T47D (cell line): ENCODE measurements at places on chromosomes 4 and X.

- no peak for DNase-seq
These were observed 5.7 kb downstream of the FAM120C start for GRCh38 chrX:54177306-54177705.

DNA sequence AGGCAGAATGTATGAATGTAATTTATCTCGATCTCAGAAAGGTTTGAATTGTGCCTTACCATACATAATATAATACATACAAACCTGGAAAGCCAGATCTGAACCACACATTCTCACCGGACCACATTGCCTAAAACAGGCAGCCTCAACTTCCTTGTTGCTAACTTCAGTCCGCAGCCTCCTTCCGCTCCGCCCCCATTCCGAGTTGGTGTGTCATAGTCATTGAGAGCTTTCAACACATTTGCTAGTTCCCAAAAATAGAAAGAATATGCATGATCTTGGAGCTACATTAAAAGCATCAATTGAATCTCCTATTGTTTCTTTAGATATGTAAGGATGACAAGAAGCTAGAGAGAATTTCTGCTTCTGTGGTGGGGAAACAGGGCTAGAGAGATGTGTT, 127.2 kb downstream of the ARHGEF9 start:
- DNase-seq, result no peak

- peak; percentile 49 for DNase-seq
These were observed 57.7 kb downstream of the NEIL3 start for GRCh38 chr4:177367336-177367735.

DNA sequence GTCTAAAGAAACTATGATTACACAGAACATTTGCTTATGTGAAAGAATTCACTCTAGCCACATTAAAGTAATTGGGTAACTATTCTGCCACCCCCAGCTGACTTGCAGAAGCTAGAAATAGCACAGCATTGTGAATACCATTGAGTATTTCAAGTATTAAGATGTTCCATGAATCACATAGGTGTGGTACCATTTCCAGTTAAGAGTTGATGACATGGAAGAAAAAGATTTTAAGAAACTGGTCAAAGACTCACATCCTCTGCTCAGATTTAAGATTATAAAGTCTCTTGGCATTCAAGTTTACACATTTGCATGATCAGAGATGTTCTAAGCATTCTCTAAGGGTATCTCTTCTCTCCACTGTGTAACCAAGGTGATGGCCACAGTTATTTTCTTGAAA, 287.5 kb downstream of the CAMK2D start:
- DNase-seq, result no peak

DNA sequence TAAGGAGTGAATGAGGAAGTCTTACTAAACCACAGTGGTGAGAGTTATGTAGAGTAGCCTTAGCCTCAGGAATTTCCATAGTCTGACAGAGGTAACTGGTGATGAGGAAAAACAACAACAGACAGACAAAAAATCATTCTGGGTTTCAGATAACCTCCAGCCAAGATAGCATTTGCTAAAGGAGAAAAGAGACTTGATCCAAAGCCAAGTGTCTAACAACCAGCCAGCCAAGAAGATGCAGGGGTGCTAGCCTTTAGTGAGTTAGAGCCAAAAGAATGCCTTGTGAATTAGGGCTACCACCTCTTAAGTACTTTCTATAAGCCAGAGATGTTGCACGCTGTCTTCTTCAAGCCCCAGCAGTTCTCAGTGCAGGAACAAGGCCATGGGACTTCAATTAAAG, 478.0 kb upstream of the CPEB2 start:
- DNase-seq, result no peak

DNA sequence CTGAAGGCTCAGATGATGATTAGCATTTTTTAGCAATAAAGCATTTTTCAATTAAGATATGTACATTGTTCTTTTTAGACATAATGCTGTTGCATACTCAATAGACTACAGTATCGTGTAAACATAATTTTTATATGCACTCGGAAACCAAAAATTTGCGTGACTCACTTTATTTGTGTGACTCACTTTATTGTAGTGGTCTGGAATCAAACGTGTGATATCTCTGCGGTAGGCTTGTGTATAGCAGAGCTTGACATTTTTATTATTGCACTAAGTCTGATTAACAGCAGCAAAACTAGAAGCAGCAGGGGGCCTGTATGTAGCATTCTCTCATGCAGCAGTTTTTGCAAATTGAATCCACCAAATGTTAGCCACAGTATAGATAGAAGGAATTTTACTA, 119.1 kb upstream of the PRDX4 start:
- DNase-seq, result no peak

DNA sequence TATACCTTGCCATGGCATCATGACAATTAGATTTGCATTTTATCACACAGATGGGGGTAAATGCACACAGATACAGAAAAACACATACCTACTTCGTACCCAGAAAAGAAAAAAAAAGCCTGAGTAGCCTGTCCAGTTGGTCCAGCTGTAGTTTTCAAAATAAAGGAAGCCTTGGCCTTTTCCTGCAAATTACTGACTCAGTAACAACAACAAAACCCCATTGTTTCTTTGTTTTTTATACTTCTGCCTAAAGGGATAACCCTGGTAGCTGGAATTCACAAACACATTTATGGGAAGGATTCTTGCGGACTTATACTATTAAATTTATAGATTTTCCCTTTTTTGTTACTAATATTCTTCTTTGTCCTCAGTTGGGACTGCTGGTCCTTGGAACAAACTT, 156.4 kb upstream of the PCDH10 start:
- no peak for DNase-seq

GRCh38 chr4:25012655-25013054, 18.1 kb downstream of the LGI2 start:
- DNase-seq, result no peak

- DNase-seq, result no peak
These were observed 6.8 kb downstream of the HNRNPDL start for GRCh38 chr4:82423245-82424054.

DNA sequence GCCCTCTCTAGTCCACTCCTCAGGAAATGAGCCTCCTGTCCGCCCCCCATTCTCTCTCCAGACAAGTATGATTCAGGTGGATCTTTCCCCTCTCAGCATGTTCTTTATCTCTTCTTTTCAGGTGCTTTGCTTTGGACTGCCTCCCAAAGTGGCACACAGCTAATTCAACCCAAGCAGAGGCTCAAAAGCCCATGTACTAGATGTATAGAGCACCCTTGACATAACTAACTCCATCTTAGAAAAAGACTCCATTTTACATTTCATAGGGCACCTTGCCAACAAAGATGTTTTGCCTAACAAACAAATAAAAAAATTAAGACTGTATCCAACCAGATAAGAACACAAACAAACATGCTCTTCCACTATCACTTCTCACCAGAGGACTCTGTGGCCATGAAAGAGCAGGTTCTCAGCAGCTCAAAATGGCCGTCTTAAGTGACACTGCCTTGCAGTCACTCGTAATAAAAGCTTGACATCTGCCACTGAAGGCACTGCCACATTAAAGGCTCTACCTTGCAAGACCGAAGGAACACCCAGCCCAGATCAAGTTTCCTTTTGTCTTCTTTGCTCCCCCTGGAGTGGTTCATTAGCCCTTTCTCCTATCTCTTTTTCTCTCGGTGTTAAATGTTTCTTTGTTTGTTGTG, 84.9 kb upstream of the TAB3 start:
- no peak for DNase-seq

DNA sequence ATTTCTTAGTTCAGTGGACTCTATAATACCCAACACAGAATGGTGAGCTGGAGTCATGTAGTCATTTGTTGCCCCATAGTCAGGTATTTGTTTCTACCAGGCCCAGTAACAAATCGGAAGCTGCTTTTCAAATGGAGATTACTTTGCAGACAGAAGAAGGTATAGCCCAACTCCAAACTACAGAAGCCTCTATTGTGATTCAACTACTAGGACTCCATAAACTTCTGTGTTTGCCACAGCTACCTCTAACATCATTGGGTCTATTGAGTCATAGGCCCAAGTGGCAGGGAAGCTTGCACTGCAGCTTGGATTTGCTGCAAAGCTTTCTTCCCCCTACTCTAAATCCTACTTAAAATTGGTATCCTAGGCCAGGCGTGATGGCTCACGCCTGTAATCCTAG, 148.8 kb upstream of the STK26 start:
- DNase-seq, result no peak

DNA sequence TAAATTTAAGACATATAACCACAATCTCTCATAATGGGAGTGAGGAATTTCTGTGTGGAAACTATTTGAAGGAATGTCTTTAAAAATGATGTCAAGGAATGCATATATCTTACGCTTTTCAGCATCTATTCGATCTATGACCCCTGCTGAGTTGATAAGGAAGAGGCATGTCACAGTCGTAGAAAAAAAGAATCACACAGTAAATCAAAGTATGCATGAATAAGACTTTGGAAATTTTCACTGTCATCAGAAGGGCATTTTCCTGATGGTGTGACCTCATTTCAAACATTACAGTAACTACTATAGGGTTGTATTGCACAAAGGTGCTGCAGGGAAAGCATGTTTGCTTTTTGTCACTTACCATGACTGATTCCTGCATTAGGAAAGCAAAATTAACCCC, 41.5 kb downstream of the REELD1 start:
- DNase-seq, result no peak

GRCh38 chr4:54197926-54198325, 31.2 kb upstream of the PDGFRA start:
- no peak for DNase-seq

DNA sequence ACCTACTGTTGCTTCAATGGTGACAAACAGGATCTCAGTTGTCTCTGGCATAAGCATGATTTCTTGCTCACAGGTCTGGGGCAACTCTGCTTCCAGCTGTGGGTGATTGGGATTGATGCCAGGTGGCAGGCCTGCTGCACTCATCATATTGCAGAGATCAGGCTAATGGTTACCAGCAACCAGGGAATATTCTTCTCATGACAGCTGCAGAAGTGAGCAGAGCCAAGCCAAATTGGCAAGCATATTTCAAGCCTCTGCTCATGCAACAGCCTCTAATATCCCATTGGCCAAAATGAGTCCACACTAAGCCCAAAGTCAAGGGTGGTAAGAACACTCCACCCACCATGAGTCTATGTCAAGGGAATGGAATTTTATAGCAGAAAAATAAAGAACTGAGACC, 26.7 kb upstream of the TBC1D19 start:
- no peak for DNase-seq

GRCh38 chr4:25096981-25097443, 63.2 kb downstream of the SEPSECS start:
- DNase-seq, result no peak

DNA sequence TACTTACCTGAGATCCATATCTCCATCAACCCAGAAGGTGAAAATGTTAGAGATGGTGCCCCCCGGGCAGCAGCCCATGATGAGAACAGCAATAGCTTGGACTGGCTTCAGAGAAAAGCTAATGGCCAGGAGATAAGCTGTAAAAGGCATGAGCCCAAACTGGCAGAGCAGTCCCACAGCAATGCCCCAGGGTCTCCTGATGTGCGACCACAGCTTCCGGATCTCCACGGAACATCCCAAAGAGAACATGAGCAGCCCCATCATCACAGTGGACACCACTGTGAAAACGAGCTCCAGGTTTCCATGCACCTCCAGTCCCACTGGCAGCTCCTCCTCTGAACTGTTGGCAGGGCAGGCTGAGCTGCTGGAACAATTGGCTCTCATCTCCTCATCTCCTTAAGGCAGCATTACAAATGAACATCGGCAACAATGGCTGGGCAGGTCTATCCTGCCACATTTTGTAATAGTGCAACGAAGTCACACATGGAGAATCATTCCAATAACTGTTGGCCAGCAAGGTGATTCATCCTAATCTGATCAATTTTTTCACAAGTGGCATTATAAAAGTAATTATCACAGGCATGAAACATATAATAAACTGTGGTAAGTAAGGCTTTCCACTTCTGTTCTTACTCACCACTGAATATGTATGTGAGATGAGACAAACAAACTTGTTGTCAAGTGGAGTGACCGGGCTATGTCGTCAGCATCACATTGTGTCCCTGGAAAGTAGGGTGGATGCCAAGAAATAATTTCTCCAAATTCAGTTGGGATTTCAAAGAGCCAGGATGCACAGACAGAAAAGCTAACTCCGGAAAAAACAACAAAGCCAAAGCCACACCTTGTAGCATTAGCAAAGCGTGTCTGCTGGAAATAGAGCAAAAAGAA, at the start of gene SLC10A6:
Gene SLC10A6, minus strand, starts transcription at position 653 of the 888 bp plus-strand sequence. Its CDS starts 269 bp downstream, at position 384.
- no peak for DNase-seq

DNA sequence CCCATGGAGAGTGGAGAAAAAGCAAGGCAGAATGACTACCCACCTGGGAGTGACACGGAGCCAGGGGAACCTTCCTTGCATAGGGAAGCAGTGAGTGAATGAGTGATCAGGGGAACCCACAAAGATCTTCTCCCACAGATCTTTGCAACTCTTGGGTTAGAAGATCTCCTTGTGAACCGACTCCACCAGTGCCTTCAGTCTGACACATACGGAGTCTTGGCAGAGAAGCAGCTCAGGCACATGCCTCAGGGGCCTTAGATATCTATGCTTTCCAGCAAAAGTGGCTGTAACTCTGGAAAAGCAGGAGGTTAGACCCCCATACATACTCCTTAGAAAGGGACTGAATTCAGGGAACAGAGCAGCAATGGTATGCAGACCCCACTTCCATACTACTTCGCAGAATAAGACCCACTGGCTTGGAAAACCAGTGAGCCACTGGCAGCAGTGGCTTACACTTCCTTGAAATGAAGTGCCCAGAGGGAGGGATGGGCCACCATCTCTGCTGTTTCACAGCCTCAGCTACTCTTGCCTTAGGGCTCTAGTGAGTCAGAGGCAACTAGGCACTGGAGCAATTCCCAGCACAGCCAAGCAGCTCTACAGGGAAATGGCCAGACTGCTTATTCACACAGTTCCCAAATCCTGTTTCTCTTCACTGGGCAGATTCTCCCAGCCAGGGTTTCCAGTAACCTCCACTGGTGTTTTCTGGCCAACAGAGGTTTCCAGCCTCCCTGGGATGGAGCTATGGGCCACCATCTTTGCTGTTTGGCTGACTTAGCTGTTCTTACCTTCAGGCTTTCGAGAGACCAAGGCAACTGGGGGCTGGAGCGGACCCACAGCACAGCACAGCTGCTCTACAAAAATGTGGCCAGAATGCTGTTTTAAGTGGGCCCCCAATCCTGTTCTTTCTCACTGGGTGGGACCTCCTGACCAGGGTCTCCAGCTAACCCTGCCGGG, 82.8 kb upstream of the TCEAL2 start:
- peak; percentile 3 for DNase-seq

GRCh38 chr4:140755774-140756318, 339 bp downstream of the TBC1D9 start:
- peak; percentile 14 for DNase-seq

GRCh38 chrX:115642895-115643530, 82.0 kb downstream of the PLS3 start:
- peak; percentile 27 for DNase-seq

DNA sequence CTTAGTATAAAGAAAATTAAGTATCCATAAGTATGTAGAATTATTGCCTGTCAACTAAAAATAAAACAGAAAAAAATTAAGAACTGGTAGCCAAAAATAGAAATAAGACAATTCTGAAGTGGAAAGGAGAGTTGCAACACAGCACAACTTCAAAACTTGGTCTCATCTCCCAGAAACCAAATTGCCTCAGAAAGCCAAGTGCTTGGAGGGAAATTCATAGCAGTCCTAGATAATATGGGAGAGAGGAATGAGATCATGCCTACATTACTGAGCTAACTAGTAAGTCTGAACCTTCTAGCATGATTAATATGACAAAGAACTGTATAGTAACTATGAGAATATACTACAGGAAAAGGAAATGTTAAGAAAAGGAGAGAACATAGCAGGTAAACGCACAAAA, 256.5 kb downstream of the LDB2 start:
- no peak for DNase-seq
